Effector memory CD8-positive, alpha-beta T cell (primary cell): ENCODE measurements at places on chromosomes 16 and 17.

- DNase-seq, result no peak
Observed at GRCh38 chr16:56303066-56303715, 111.9 kb downstream of the GNAO1 start.

DNA sequence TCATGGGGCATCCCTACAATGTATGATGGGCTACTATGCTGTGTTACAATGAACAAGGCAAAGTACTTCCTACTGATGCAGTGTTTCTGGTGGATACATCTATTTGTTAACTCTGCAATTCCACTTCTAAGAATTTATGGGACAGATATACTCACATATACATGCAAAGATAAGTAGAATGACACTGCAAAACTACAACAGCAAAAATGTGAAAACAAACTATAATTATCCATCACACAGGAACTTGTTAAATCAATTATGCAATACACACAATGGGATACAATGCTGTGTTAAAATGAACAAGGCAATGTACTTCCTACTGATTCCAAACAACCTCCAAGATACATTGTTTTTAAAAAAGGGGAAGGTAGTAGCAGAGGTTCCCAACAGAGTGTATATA, 3.2 kb downstream of the DDX52 start:
- DNase-seq, result no peak

- DNase-seq, result peak; percentile 29
Observed at GRCh38 chr17:51000835-51001638, 119.6 kb downstream of the SPAG9 start.

GRCh38 chr17:72005332-72006163, 115.3 kb upstream of the SOX9 start:
- no peak for DNase-seq

DNA sequence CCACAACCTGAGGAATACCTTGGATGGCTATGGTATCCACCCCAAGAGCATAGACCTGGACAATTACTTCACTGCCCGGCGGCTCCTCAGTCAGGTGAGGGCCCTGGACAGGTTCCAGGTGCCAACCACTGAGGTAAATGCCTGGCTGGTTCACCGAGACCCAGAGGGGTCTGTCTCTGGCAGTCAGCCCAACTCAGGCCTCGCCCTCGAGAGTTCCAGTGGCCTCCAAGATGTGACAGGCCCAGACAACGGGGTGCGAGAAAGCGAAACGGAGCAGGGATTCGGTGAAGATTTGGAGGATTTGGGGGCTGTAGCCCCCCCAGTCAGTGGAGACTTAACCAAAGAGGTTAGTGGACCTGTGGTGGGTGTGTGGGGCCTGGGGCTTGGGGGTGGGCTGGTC, 3.1 kb downstream of the NFE2L1 start:
- DNase-seq, result no peak

DNA sequence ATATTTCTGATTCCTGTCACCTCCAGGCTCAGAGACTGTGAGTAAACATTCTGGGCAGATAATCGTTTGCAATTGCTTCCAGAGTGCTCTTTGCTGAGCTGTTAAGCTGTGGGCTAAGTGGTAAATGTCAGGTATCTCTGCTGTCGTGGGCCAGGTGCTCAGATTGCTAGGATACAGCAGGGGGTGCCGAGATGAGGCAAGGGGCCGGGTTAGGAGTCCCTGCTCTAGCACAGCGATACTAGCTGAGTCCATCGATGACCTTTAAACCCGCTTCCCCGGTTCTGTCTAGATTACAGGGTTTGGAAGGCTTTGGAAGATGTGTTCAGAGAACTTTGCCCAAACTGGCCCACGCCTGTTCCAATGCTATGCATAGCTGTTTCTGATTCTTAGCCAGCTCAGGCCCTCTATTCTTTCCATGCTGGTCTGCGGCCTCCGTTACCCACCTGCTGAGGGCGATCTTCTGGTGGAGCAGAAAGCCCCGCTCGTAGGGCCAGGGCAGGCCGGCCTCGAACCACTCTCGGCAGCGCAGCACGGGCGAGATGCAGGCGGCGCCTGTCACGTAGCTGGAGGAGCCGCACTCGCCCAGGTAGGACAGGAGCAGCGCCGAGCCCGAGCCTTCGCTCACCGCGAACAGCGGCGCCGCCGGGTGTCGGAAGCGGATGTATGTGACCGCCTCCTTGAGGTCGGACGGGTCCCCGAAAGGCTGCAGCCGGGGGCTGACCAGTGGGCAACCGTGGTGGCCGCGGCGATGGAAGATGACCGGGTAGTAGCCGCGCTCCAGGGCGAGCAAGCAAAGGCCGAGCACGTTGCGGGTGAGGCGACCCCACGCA, 979 bp downstream of the ABHD15 start:
- peak; percentile 57 for DNase-seq

- DNase-seq, result no peak
Observed at GRCh38 chr17:65394811-65395472, 166.5 kb downstream of the AXIN2 start.

- peak; percentile 5 for DNase-seq
Observed at GRCh38 chr17:7046127-7046724, 2.3 kb upstream of the SLC16A11 start.

GRCh38 chr16:56779906-56780305, 50.0 kb downstream of the NUP93 start:
- DNase-seq, result no peak

GRCh38 chr16:49776085-49776595, 79.8 kb downstream of the ZNF423 start:
- DNase-seq, result no peak

DNA sequence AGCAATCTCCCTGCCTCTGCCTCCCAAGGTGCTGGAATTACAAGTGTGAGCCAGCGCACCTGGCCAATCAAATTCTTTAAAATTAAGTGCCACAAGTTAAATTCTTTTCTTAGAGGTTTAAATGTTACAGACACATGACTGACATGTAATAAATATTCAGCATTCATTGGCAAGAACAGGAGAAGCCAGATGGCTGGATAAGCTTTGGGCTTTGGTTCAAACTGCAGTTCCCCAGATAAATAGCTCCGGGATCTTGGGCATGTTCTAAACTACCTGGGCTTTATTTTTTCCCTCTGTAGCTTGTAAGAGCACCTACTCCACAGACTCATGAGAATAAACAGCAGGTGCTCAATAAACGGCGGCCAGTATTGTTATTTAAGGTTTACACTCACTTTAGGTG, 34.1 kb downstream of the ABAT start:
- DNase-seq, result no peak

DNA sequence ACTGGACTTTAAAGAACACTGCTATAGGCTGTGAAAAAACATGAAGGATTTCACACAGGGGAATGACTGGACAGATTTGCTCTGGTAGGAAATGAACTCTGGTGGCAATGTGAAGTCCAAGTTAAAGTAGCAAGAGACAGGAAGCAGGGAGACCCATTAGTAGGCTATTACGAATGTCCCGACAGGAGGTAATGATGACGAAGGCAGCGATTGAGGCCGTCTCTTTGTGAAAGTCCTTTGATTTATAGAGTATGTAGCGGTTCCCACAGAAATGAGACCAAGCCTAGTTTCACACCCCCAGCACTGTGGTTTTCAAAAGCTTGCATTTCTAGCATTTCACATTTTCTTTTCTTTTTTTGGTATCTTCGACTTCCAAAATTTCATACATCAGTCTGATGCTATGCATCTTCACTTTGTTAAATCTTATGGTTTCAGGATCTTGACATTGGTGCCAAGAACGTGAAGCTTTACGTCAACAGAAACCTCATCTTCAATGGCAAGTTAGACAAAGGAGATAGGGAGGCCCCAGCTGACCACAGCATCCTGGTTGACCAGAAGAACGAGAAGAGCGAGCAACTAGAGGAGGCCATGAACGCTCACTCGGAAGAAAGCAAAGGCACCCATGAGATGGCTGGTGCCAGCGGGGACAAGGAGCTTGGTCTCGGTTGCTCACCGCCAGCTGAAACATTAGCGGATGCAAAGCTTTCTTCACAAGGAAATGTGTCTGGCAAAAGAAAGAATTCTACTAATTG, 189.8 kb downstream of the KATNIP start:
- no peak for DNase-seq

DNA sequence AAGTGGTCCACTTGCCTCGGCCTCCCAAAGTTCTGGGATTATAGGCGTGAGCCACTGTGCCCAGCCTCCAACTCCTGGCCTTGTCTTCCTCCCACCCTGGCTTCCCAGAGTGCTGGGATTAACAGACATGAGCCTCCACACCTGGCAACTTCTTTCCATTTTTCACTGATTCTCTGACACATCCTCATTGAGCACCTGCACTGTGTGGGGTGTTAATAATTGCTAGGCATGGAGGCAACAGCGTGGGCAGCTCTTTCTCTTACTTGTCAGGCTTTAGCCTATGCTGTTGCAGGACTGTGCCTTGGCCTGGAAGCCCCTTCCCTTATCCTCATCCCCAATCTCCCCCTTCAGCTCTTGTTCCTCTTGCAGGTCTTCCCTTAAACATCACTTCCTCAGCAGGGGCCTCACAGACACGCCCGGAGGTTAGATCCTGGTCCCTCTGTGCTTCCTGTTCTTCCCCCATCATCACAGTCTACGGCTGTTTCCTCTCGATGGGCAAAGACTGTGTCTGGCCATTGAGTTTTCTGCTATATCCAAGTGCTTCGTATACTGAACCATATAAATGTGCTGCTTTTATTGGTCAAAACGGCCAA, 7.9 kb downstream of the QPRT start:
- DNase-seq, result no peak

GRCh38 chr17:21525464-21526130, 149.4 kb downstream of the KCNJ12 start:
- DNase-seq, result no peak

DNA sequence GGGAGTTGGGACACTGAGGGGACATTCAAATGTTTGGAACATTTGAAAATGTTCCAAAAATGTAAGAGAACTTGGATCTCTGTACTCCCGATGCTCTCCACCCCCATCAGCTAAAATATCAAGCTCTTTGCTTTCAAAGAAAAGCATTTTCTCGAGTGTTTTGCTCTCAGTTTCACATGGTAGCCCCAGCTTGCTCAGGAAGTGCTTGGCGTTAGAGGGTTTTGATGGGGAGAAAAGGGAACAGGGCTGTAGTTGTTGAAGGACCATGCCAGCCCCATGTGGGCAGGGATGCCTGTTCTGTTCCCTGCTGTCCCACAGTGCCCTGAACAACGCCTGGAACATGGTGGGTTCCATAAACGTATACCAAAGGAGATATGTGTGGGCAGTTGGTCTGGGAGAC, 37.0 kb downstream of the RAI1 start:
- no peak for DNase-seq

DNA sequence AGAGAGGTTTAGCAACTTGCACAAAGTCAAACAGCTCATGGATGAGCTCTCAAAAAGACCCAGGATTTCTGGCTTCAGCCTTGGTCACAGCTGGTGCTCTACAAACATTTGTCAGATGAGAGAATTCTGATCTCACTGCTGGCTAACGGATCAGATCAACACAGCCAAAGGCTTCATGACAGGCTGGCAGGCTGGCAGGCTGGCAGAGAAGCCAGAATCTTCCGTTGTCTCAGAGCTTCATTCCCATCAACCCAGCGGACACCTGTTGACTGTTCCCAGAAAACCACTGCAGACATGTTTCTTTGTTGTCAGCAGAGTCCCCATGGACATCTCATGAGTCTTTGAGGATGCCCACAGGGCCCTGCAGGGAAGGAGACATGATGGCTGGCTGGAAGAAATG, 303.8 kb upstream of the ASIC2 start:
- DNase-seq, result no peak

GRCh38 chr17:381516-381915, 28.9 kb upstream of the RPH3AL start:
- DNase-seq, result no peak

DNA sequence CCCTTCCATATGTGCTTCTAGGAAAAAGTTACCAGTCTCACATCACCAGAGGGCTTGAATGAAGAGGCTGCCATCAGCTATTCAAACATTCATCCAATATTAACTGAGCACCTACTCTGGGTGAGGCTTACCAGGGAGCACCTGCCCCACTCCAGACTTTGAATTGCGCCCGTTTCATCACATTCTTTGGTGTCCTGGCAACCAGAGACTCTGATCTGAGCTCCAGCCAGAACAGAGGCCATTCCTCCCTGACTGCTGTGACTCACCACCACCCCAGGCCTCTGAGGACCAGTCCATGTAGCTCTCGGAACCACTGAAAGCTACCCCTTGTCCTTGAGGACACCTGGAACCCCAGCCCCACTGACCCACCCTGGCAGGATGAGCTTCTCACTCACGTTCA, at the start of gene C16orf96:
C16orf96 (plus strand) TSS at position 229 of the 400 bp plus-strand sequence; CDS start at position 379, 150 bp downstream.
- no peak for DNase-seq

- peak; percentile 35 for DNase-seq
Observed at GRCh38 chr17:67477687-67478086, 100.6 kb downstream of the PITPNC1 start.

- no peak for DNase-seq
Observed at GRCh38 chr16:77336637-77337036, 98.2 kb downstream of the ADAMTS18 start.

- DNase-seq, result no peak
Observed at GRCh38 chr17:79968116-79968515, 67.6 kb downstream of the TBC1D16 start.

DNA sequence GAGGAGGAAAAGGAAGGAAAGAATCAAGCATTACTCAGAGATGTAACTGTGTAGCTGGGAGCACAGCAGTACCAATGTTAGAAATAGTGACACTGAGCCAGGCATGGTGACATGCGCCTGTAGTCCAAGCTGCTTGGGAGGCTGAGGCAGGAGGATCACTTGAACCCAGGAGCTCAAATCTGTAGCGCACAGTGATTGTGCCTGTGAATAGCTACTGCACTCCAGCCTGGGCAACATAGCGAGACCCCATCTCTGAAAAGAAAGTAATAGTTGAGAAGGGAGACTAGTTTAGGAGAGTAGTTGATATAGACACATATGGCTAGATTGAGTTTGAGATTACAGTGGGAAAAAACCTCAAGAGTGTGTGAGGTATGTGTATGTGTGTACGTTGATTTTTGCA, 17.8 kb downstream of the MAP3K3 start:
- DNase-seq, result no peak

DNA sequence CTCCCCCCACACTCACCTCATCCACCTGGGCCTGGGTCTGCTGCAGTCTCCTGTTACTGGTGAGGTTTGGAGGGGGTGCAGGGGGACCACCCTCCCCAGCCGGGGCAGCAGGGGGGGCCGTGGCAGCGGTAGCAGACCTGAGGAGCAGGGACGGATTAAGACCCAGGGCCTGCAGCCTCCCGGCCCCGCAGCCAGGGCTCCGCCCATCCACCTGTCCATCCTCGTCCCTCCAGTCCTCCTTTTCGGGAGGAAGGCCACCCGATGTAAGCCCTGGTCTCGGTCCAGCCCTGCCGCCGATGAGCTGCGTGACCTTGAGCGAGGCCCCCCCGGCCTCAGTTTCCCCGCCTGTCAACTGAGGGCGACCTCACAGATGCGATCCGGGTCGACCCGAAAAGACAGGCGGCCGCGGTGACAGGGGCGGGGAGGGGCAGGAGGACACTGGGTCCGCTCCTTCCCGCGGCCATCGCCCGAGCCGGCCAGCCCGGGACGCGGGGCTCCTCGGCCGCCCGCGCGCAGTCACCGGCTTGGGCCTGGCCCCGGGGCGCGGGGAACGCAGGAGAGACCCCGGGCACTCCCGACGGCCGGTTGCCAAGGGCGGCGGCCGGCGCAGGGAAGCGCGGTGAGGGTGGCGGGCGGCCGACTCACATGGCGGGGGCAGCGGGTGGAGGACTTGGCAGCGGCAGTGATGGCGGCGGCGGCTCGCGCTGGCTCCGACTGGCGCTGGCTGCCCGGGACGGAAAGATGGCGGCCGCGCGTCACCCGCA, at the start of gene VAMP2:
VAMP2 (minus strand) TSS at position 716 of the 764 bp plus-strand sequence; CDS start at position 647, 69 bp downstream.
- peak; percentile 82 for DNase-seq
